ENCODE measurements at places on chromosomes 3 and 15.

DNA sequence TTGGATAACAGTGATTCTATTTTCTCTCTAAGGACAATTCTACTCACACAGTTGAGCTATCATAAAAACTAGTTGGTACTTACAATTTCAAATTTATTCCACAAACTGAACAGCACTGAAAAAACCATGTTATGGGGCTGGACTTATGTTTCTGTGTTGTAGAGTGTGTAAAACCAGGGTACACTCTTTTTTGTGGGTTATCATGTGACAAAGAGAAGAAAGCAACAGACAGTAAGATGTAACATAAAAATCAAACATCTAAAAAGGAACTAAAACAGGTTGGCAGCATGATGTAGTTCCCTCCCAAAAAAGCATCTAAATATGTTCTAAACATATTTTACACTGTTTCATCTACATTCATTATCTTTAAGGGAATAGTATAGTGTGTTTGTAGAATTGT, 757.9 kb downstream of the ROBO1 start:
- DNase-seq, result no peak

DNA sequence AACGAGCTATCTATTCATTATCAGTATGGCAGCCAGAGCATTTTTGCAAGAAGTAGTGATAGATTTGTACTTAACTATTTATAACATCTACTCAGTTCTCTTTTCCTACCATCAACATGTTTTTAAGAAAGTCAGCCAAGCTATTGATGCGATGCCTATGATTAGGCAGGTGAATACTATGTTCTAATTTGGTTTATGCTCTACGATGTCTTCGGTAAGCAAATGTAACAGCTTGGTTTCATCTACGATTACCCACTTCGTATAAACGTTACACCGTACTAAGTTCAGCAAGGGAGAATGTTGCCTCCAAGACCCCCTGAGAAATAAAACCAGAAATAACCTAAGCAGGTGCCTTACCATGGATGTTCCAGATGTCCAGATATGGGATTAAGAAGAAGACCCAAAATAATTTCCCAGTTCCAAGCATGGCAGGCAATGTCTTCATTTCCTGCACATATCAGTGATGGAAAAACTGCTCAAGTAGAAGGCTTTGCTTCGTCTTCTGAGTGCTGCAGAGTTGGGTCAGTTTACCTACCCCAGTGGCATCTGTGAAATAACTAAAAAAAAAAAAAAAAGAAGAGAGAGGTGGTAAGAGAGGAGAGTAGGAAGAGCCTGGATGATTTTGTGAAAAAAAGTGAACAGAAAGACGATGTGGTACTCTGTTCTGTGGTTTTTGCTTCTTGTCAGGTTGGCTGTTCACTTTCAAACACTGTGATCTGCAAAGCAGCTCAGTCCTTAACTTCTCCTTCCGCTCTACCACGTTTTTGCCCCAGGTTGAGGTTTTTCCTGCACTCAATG, at the start of gene BTLA:
Gene BTLA, minus strand, starts transcription at position 559 of the 798 bp plus-strand sequence. Its CDS starts 114 bp downstream, at position 445.
- no peak for DNase-seq

- DNase-seq, result no peak
Observed at GRCh38 chr15:40543631-40544294, 21.1 kb downstream of the CCDC32 start.

GRCh38 chr15:83340087-83340486, 55.6 kb upstream of the BNC1 start:
- DNase-seq, result no peak

DNA sequence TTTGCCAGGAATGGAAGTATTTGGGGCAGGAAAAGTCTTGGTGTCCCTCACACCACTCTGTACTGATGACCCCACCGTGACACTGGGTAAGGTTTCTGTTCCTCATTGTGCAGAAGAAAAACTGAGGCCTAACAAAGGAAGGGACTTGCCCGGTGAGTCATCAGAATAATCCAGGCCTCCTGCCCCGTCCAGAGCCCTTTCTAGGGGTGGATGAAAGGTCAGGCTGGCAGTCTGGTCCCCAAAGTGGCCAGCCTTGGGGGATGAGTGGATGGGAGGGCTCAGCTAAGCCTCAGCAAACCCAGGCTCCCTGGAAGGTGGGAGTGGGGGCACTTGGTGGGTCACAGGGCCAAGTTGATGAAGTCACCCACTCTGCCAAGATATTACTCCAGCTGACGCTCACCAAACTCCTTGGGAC, 2.3 kb upstream of the DNAH1 start:
- DNase-seq, result peak; percentile 64

- no peak for DNase-seq
Observed at GRCh38 chr15:100856867-100857266, 22.8 kb upstream of the ALDH1A3 start.

- DNase-seq, result no peak
Observed at GRCh38 chr3:17088017-17088416, 203.3 kb downstream of the PLCL2 start.

- DNase-seq, result no peak
Observed at GRCh38 chr3:156175570-156175969, 55.2 kb downstream of the KCNAB1 start.

DNA sequence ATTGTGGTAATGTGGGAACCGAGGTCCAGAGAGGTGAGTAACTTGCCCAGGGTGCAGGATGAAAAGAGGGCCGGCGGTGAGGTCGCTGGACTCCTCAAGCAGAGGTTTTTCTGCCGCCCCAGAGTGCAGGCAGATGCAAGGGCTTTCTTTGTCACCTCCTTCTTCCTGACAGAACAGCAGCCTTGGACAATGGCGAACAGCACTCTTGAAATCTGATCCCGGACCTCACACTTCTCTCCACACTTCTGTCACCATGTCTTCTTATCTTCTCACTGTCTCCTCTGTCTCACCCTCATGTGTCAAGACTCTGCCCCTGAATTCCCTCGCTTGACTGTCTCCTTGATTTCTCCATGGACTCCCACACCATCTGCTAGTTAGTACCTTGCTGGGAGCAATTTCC, 15.4 kb upstream of the VPS8 start:
- no peak for DNase-seq

- DNase-seq, result no peak
Observed at GRCh38 chr3:171480526-171480925, 20.3 kb upstream of the TNIK start.

DNA sequence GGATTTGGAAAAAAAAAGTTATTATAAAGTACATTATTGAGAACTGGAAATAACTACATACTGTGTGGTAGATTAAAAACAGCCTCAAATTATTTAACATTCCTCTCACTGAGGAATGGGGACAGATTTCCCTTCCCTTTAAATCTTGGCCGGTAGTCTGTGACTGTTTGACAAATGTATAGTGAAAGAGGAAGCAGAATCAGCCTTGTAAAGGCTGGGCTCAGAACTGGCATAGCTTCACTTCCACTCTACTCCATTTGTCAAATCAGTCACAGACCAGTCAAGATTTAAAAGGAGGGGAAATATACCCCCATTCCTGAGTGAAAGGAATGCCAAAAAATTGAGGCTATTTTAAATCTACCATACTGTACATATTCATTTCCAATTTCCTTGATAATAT, 18.2 kb upstream of the B4GALT4 start:
- DNase-seq, result no peak

- no peak for DNase-seq
Observed at GRCh38 chr15:96068897-96069296, 261.6 kb upstream of the NR2F2 start.

- DNase-seq, result no peak
Observed at GRCh38 chr3:113437411-113437810, 3.9 kb downstream of the CFAP44 start.

- DNase-seq, result no peak
Observed at GRCh38 chr15:91561371-91562100, 292.0 kb upstream of the SLCO3A1 start.

DNA sequence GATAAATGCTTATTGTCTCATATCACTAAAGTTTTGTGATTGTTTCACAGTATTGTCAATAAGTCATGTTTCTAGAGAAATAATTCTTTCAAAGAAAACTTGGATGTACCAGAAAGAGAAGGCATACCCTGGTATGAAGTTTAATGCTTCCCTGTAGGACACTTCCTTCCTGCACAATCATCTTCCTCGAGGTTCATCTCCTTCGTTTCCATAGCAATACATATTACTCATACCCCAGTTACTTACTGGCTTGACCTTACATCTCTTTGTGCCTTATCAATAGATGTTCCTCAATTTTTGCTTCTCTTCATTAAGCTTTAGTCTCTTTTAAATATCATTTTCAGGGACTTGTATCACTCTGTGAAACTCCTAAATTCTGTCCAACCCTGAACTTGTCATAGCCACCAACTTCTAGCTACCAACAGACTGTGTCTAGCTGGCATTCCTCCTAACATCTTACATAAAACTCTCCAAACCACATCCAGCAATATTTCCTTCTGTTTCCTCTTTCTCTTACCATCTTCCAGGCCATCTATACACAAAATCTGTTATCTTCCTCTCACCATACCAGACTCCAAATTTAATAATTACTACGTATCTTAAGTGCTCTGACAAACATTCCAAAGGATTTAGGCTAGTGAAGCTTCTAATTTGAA, 134.3 kb downstream of the GADL1 start:
- DNase-seq, result no peak

DNA sequence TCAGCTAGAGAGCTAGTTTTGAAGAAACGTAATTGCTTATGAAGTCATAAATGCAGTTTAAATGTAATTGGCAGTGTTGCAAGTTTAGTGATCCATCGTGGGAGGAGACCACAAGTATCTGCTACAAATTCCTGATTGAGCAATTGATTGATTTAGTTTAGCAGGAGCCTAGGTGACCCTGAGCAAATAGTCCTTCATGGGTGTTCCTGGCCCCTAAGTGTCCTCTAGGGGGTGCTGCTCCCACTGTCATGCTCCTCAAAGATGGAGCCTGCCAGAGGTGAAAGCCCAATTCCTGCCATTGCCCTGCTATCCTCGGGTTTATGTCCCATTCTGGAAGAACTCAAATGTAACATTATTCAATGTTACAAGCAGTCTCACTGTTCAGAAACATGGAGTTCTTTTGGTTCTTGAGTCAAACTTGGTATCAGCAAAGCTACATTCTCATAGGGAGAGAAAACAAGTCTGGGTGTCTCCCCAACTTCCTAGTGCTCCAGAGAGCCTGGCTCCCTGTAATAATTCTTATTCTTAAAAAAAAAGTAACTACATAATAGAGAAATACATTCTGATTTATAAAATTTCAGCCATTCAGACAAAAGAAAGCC, 29.8 kb upstream of the SENP5 start:
- peak; percentile 51 for DNase-seq

GRCh38 chr15:82789491-82789890, 16.4 kb downstream of the FSD2 start:
- no peak for DNase-seq

DNA sequence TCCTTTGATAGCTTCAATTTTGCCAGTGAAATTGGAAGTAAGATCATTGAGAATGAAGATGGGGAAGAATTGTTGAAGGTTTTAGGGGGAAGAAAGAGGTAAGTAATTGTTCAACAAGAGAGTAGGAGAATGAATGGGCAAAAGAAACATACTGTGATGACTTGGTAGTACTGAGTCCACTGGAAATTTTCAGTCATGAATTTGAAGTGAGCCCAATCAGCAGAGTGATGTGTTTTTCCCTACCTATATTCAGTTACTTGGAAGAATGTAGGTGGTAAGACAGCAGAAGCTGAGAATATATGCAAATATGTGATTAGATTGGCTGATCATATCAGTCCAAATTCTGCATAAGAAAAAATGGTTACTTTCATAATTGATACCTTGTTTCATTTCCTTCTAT, 569.6 kb downstream of the AGBL1 start:
- DNase-seq, result no peak

DNA sequence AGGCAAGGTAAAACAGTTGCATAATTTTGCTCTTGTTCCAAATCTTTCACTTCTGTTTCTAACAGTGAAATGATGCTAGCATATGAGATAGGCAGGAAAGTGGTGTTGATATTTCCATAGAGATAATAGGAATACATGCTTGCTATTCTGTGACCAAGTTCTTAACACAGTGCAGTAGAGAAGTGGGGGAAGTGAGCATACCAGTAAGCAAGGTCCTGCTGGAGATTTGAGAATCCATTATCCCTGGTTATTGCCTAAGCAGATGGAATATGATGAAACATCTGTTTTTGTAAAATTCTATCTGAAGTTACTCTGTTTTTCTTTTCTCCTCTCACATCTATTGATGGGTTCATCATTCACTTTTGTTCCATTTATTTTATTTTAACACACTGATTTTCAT, 28.7 kb downstream of the USP8 start:
- no peak for DNase-seq

DNA sequence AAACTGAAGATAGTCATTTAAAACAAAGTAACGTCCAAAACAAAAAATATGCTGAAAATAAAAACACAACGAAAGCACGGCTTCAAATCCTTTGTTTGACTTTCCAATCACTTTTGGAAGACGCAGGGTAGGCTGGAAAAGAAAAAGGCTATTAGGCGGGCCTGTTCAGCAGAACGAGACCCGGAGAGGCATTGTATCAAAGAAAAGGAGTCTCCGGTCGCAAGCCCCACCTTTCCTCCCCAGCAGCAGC, 691 bp downstream of the SENP7 start:
- no peak for DNase-seq

GRCh38 chr15:70835841-70836240, 18.1 kb downstream of the LARP6 start:
- no peak for DNase-seq

- DNase-seq, result no peak
Observed at GRCh38 chr3:46314517-46314916, 39.4 kb upstream of the CCR2 start.

DNA sequence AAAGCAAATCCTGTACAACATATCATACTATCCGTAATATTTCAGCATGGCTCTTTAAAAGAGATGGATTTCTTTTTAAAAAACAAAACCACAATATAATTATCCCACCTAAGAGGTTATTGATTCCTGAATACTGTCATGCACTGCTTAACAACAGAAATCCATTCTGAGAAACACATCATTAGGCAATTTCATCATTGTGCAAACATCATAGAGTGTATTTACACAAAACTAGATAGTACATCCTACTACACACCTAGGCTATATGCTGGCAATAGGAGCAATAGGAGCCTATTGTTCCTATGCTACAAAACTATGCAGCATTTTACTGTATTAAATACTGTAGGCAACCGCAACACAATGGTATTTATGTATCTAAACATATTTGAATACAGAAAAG, 242.0 kb downstream of the NEK10 start:
- no peak for DNase-seq

- no peak for DNase-seq
Observed at GRCh38 chr3:177778633-177779032, 581.4 kb upstream of the TBL1XR1 start.

DNA sequence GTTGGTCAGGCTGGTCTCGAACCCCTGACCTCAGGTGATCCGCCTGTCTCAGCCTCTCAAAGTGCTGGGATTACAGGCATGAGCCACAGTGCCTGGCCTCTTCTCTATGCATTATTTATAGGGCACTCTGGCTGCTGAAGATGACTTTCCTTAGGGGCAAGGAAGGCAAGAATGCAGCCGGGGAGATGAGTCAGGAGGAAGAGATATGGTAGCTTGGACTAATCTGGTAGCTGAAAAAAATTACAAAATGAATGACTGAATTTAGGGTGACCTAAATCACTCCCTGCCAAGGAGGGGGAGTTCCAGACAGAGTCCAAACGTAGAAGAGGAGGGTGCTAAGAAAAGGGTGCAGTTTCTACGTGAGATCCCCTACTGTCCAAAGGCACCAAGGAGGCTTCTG, 14.2 kb downstream of the RHCG start:
- DNase-seq, result no peak

Data from SJSA1 (cell line).